ENCODE measurements at places on chromosomes 2 and 18.

DNA sequence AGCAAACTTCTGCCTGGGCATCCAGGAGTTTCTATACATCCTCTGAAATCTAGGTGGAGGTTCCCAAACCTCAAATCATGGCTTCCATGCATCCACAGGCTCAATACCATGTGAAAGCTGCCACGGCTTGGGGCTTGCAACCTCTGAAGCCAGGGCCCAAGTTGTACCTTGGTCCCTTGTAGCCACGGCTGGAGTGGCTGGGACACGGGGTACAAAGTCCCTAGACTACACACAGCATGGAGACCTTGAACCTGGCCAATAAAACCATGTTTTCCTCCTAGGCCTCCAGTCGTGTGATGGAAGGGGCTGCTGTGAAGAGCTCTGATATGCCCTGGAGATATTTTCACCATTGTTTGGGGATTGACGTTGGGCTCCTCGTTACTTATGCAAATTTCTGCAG is 43.4 kb upstream of the GALNT13 start:
- DNase-seq: no peak

- no peak for DNase-seq
Observed at GRCh38 chr2:15510131-15510530, 51.0 kb downstream of the NBAS start.

DNA sequence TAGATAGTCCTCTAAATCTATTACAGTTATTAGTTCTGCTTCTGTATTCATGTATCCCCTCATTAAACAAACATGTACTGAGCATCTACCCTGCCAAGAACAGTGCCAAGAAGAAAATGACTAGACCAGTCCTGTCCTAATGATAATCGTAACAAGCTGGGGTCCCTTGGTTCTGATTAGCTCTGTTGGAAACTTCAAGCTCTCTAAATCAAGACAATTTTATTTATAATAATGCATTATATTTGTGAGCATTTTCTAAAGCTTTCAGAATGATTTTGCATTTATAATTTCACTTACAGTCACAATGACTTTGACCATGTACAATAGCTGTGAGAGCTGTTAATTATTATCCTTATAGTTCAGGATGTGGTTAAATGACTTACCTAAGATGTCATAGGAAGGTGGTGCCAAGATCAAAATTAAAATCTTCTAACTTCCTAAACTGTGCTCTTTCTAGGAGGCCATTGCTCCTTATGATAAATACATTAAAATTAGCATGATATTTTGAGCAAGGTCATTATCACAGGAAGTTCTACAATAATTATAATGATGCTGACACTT is 336.5 kb upstream of the SLC39A10 start:
- DNase-seq: no peak

- DNase-seq: no peak
Observed at GRCh38 chr2:33766175-33766574, 167.1 kb upstream of the FAM98A start.

GRCh38 chr2:109318150-109318948 is 189.3 kb downstream of the SH3RF3 start:
- DNase-seq: no peak

DNA sequence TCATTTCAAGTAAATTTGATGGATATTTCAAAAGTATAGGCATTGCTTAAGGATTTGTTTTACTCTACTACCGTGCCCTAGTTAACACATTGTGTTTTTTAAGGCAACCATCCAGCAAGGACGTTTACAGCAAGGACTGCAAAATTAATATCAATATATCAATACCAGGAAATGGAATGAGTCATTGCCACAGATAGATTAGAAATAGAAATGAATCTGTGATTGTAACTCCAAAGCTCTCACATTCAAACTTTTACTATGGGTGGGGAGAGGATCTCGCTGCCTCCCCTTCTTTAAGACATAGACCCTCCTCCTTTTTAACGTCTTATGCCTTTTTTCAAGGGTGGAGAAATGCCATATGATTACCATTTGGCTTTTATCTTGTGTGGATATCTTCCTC is 3.8 kb downstream of the CD28 start:
- no peak for DNase-seq

DNA sequence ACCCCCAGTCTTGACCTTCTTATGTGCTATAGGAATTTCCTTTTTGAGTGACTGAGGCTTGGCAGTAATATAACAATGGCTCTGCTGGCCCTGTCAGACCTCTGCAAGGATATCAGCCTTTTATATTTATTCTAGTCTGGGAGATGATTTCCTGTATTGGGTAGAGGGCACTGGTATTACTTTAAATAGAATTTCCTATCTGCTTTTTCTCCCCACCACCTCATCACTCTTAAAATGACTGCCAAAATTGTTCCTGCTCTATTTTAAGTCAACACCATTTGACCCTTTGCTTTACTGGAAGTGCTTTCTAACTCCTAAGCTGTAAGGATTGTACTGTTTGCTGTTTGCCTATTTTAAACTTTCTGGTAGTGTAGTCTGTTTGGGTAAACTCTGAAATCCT is 658.4 kb upstream of the FSHR start:
- DNase-seq: no peak

GRCh38 chr2:23379220-23379695 is 5.7 kb upstream of the KLHL29 start:
- DNase-seq: no peak

GRCh38 chr18:78770139-78770822 is 209.3 kb upstream of the SALL3 start:
- DNase-seq: no peak

DNA sequence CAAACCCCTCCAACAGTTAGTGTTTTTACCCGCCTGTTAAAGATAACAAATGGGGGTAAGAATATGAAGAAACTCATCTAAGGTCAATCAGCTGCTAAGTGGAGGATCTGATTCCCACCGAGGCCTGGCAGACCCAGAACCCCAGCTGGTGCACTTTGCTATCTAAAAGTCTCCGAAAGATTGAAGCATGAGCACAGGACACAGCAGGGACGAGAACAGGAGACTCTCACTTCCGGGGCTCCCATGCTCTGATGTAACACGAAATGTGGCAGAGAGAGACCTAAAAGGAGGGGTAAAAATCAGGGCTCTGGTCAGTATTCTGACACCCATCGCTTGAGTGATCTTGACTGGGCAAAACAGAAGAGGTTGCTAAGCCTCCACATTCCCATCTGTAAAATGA is 119.7 kb downstream of the PDCL3 start:
- no peak for DNase-seq

- no peak for DNase-seq
Observed at GRCh38 chr2:216056739-216057138, 24.9 kb downstream of the PECR start.

- DNase-seq: no peak
Observed at GRCh38 chr18:72180689-72181088, 363.5 kb downstream of the CBLN2 start.

DNA sequence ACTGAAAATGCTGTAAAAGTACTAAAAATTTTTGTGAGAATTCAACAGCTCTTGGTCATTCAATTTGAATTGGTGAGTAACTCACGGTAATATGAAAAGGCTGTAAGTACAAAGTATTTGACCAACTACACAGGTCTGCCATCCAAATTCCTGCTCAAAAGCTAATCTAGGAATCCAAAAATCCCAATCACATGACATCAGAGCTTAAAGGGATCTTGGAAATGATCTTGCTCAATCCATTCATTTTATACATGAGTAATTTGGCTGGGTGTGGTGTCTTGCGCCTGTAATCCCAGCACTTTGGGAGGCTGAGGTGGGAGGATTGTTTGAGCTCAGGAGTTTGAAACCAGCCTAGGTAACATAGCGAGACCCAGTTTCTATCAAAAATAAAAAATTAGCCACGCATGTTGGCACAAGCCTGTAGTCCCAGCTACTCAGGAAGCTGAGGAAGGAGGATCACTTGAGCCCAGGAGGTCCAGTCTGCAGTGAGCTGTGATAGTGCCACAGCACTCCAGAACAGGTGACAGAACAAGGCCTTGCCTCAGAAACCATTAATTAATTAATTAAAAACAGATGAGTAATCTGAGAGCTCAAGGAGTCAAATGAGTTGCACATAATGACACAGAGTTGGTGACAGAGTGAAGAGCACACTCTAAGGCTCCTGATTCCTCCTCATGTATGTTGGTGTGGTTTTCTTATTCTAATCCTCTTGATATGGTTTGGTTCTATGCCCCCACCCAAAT is 19.8 kb downstream of the SPIRE1 start:
- no peak for DNase-seq

DNA sequence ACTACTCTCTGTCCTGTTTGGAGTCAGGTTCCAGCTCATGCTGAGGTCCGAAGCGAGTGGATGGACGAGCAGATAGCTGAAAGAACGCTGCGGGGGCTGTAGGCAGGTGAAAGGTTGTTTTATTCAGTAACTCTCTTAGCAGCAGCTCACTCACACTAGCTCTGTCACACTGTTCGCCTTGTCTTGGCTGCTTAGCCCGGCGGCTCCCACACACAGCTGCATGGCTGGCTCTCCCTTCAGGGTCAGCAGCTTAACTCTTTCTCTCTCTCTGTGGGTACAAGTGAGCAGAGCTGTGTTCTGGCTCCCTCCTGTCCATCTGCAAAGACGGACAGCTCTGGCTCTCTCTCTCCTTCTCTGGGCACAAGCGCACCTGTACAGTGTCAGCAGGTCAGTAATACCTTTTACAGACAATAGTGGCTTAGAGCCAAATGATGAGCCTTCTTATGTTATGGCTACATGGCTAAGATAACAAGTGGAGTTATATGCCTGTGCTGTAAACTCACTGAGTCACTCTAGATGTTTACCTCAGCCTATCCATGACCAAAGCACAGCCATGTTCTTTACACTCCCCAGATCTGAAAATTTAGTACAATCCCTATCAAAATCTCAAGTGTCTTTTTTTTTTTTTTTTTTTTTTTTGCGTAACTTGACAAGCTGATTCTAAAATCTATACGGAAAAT is 149.3 kb downstream of the GALNT1 start:
- no peak for DNase-seq

GRCh38 chr2:172969166-172969565 is 106.5 kb upstream of the MAP3K20 start:
- no peak for DNase-seq

DNA sequence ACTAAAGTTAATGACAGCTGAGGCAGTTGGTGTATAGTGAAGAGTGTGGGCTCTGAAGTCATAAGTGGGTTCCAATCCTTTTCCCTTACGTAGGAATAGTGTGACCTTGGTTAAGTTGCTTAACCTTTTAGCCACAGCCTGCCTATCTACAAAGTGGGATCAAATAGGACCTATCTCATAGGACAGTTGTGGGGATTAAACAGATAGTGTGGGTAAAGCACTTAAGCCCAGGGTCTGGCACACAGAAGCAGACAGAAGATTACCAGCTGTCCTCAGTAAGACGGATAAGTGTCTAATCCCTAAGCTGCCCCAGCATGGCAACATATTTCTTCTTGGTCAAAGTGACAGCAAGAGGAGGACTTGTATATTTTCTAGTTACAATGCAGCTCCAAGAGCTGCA is 28.2 kb downstream of the UBE2F start:
- no peak for DNase-seq

- no peak for DNase-seq
Observed at GRCh38 chr2:20516646-20517341, 69.9 kb downstream of the RHOB start.

GRCh38 chr2:173681881-173682650 is 283.1 kb downstream of the SP3 start:
- DNase-seq: no peak

DNA sequence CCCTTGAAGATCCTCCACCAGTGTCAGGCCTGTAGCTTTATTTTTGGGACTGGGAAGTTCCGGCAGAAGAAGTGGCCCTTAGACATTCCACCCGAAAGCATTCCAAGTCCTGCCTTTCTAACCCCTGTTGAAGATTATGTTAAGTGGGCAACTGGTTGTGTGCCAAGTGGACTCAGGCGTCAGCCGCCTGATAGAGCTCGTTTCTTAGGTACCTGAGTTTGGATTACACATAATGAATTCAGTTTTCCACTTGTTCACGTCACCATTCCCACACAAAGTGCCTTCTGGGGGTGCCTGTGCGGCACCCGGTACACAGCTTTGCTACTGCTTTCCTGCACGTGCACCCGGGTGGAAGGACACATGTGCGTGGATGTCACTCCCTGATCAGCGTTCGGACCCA is 156.5 kb downstream of the PTGR3 start:
- DNase-seq: no peak

DNA sequence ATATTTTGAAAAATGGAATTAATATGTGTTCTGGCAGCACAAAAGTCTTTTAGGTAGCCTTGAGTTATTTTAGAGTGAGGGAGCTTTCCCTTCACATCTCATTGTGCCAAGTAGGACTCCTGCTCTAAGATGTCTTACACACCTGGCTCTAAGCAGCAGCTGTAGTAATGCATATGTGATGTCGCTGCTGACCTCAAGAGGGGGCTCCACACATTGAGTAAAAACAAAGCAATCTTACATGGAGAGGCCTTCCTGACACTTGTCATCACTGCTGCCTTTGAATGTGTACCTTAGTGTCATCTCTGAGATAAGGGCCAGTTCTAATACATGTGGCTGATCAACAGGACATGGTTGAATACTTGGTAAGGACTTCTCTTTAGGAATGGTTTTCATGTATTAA is 75.8 kb downstream of the ACTR3 start:
- DNase-seq: no peak

DNA sequence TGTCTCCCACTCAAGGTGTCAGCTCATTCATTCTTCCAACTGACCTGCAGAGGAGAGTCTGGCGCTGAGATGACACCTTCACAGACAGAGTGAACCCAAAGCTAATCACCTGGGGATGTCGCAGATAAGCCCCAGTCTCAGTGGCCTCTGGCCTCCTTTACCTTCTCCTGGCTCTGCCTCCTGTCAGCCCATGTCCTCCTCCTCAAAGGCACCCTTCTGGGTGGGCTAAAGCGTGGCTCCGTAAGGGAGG is 194.1 kb downstream of the MIB1 start:
- no peak for DNase-seq

DNA sequence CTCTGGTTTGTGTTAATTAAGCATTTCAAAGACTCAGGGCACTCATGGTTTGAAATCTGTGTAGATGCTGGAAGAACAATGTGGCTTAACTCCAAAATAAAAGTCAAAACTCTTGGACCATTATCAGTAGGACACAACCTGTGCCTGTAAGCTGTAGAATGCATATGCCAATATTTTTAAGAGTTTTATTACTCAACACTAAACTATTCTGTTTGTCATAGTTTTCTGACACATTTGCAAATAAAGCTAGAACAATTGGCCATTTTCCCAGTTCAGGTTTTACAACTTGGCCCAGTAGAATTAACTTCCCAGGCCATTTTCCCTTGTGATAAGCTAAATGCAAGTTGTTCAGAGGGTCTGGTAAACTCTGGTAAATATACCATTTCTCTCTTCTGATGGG is 713.1 kb downstream of the CBLN2 start:
- no peak for DNase-seq

DNA sequence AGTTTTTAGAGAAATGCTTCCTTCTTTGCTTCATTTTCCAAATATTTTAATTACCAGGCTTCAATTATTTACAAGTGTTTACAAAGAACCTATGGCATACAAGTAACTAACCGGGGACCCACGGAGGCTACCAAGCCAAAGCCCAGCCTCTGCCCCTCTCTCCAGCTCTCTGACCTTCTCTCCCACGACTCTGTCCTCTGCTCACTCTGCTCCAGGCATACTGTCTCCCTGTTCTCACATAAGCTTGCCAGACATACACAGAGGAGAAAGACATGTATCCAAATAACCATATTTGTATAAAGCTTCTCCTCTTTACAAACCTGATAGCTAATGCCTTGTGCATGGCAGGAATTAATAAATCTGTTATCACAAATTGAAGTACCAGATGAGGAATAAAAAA is 141.3 kb downstream of the ZNF521 start:
- no peak for DNase-seq

- no peak for DNase-seq
Observed at GRCh38 chr2:129480790-129481189, 498.7 kb upstream of the RAB6C start.

Data from stimulated activated CD8-positive, alpha-beta memory T cell treated with anti-CD3 and anti-CD28 coated beads, Interleukin-15, amount 100 ng/mL, for 24 hours (primary cell).